ENCODE measurements at places on chromosomes 12 and 14.
A peak's percentile ranks its signal among the peaks of the same experiment; 100 is the strongest.

DNA sequence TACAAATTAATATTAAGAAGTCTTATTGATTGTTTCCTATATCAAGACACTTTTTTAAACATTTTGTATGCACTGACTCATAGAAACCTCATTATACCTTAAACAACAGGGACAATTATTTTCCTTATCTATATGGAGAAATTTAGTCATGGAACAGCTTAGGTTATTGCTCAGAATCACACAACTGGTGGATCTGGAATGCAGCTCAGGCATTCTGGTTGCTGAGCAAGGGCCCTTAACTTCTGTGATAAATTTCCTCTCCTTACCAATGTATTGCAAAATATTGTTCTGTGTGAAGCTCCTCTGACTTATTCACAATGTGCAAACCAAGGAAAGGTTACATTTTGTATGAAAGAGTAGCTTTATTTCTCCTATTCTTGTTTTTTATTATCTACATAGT, 817.8 kb downstream of the LRFN5 start:
- DNase-seq = no peak

GRCh38 chr12:105257321-105257728, 21.4 kb upstream of the APPL2 start:
- no peak for DNase-seq

- DNase-seq = no peak
These were observed 91.9 kb upstream of the DHRS4 start for GRCh38 chr14:23861666-23862065.

GRCh38 chr12:54444206-54444605, 25.1 kb upstream of the ITGA5 start:
- DNase-seq = no peak

GRCh38 chr12:55548756-55549155, 646 bp upstream of the OR6C4 start:
- no peak for DNase-seq

- no peak for DNase-seq
These were observed 13.8 kb upstream of the DGLUCY start for GRCh38 chr14:91100102-91100501.

DNA sequence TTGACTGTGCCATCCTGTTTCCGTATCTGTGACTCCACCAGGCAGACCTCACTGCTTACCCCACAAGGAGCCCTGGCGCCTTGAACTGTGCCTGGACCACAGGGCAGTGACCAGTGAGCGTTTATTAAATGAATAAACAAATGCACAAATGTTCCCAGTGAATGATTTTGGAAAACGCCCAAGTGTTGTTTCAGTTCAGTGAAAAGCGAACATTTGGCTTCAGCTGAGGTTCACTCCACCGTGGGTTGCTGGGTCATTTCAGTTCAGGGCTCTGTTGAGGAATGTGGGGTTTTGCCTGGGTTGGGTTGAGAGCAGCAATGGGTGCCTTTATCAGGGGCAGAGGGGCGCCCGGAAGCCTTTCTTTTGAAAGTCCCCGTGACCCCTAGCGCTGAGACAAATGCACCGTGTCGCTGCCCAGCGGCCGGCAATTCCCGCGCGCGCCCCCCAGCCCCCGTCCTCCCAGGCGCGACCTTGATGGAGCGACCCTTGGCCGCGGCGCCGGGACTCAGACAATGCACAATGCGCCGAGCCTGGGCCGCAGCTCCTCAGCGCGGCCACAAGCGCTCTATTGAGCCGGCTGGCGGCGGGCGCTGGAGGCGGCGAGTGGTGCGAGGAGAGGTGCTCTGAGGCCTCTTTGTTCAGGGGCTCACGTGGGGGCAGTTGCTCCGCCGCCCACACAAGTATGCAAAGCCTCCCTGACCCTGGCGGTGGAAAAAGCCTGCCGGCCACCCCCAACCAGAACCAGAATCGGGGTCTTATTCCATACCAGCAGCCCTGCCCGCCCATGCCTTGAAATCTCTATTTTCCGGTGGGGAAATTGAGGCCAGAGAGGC, 40.5 kb upstream of the CLMN start:
- peak; percentile 54 for DNase-seq

DNA sequence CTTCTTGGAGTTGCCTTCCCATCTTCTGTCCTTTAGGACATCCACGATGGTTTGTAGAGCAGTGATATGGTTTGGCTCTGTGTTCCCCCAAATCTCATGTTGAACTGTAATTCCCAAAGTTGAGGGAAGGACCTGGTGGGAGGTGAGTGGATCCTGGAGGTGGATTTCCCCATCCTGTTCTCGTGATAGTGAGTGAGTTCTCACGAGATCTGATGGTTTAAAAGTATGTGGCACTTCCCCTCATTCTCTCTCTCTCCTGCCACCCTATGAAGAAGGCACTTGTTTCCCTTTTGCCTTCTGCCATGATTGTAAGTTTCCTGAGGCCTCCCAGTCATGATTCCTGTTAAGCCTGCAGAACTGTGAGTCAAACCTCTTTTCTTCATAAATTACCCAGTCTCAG, 99.2 kb downstream of the BRMS1L start:
- DNase-seq = no peak

DNA sequence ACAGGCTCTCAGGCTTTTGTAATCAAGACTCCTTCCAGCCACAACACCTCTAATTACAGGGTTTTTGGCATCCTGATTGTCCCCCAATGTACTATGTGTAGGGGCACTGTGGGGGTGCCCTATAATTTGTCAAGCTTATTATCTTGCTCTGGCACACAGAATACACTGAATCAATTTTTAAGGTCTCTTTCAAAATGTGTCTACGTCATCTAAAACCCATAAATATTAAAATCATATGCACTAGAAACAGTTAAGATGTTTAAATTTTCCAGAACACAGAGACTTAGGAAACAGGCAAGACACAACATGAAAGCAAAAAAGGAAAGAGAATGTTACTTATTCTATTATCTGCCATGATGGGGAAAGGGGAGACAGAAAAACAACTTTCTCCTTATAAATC, 665.7 kb downstream of the NRXN3 start:
- no peak for DNase-seq

- no peak for DNase-seq
These were observed 7.7 kb upstream of the BCL7A start for GRCh38 chr12:122013791-122014590.

DNA sequence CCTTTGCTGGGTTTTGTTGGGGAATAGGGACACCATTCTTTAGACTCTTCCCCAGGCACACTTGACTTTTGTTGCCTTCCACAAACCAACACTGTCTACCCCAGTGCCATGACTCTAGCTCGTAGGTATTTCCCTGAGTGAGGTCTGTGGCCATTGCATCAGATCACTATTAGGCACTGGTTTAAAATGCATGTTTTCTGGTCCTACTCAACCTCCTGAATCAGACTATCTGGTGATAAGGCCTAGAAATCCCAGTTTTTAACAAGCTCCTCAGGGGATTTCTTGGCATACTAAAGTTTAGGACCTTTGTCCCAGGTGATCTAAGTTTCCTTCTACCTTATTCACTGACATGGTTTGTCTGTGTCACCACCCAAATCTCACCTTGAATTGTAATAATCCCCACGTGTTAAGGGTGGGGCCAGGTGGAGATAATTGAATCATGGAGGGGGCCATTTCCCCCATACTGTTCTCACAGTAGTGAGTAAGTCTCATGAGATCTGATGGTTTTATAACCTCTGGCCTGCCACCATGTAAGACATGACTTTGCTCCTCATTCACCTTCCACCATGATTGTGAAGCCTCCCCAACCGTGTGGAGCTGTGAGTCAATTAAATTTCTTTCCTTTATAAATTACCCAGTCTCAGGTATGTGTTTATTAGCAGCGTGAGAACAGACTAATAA, 87.8 kb upstream of the PSMC1 start:
- DNase-seq = no peak

DNA sequence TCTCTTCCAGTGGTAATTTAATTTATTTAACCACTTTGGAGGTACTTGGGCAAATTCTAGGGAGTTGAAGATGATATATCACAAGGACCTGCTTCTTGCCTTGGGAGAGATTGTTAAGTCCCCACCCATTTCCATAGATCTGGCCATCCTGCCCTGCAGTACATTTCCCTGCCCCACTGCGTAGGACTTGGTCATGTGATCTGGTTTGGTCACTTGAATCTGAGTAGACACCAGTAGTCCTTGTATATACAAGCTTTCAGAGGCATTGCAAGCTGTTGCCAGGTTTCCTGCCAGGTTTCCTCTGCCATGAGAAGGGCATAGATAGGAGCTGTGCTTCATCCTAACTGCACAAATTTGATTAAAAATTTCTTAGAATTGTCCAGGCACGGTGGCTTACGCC, 200.0 kb downstream of the ADAMTS20 start:
- DNase-seq = no peak

- no peak for DNase-seq
These were observed 192.3 kb upstream of the FSCB start for GRCh38 chr14:44699391-44699790.

DNA sequence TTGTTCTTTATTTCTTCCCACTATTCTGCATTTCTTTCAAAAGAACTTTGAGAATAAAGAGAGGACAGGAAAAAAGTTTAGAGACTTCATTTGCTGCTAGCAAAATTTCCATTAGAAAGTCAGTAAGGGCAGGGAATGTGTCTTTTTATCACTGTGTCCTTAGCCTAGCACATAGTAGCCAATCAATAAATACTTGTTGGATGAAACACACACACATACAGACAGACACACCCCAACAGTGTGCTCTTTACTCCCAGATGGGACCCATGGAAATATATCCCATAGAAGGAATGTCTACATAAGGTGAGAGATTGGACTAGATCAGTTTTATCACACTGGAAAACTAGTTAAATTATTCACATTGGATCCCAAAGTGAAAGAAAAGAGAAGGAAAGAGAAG, 21.1 kb upstream of the ARID2 start:
- DNase-seq = no peak

GRCh38 chr12:77064896-77065360, 441 bp downstream of the E2F7 start:
- DNase-seq = peak; percentile 12

DNA sequence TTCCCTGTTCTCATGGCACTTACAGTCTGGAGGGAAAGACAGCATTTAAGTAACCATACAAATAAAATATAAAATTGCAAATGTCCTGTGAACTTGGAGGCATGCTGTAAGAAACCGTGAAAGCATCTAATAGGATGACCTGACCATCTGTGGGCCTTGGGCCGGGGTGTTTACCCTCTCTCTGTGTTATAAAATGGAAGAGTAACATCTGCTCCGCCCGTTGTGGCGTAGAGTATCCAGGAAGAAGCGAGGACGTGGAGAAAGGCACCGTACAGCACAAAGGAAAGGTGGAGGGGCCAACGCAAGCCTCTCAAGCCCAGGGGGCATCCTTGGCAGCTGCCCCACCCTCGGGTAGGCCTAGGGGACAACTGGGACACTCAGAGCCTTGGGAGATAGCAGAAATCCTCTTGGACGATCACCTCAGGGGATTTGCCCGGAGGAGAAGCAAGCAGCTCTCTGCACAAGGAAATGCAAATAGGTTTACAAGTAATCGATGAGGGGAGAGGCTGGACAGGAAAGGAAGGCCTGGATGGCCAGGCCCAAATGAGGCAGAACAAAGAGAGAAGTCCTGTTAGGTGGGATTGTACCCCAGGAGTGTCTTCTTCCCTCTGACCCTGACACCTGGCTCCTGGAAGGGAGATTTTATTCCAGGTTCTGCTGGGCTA, 26.2 kb downstream of the VSX2 start:
- DNase-seq = no peak

DNA sequence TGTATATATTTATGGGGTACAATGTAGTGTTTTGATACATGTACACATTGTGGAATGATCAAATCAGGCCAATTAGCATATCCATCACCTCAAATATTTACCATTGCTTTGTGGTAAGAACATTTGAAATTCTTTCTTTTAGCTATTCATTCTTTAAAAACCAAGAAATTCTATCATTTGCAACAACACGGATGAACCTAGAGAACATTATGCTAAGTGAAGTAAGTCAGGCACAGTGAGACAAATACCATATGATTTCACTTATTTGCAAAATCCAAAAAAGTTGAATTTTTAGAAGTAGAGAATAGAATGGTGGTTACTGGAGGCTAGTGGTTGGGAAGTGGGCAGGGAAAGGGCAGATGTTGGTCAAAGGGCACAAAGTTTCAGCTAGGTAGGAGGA, 129.3 kb upstream of the PTPRQ start:
- DNase-seq = no peak

DNA sequence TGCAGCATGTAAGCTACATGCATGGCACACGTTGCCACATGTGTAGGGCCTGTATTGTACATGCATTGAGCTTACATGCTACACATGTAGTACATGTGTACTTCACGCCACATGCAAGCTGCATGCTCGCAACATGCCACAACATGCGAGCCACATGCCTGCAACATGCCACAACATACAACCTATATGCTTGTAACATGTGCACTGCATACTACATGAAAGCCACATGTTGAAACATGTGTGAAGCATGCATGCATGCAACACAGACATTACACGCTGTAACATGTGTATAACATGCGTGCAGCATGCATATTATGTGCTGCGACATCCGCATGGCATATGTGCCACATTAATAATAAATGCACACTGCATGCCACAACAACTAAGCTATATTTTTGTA, 9.1 kb upstream of the TMTC1 start:
- no peak for DNase-seq
